D721Med (cell line): ENCODE measurements at places on chromosomes 16 and 17.
A peak's percentile ranks its signal among the peaks of the same experiment; 100 is the strongest.

DNA sequence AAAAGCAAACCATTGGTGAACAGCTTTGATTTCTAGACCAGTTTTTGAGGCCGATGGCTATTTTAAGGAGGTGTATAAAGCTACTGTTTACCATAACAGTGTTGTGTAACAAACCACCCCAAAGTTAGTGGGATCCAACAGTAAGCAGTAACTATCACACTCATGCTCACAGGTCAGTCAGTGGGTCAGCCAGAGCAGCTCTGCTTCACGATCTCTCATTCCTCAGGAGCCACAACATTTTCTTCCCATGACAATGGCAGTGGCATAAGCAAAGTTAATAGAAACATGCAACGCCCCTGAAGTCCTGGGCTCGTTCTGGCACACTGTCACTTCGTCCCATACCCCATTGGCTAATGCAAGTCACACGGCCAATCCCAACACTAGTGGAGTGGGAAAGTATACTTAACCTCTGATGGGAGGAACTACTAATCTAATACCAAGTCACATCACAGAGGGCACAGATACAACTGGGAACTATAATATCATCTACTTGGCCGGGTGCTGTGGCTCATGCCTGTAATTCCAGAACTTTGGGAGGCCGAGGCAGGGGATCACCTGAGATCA is 28.0 kb upstream of the B4GALNT2 start:
- DNase-seq, result no peak

- no peak for DNase-seq
These were observed 1.4 kb downstream of the HAGHL start for GRCh38 chr16:728131-728889.

DNA sequence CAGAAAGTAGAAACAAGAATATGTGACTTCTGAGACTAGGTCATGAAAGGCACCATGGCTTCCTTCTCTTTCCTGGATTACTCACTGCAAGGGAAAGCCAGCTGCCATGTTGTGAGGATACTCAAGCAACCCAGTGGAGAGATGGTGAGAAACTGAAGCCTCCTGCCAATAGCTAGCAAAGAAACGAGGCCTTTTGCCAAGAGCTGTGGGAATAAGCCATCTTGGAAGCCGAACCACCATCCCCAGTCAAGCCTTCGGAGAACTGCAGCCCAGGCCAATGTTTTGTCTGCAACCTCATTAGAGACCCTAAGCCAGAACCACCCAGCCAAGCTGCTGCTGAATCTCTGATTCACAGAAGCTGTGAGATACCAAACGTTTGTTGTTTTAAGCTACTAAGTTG is 104.7 kb upstream of the CRHR1 start:
- DNase-seq, result no peak

DNA sequence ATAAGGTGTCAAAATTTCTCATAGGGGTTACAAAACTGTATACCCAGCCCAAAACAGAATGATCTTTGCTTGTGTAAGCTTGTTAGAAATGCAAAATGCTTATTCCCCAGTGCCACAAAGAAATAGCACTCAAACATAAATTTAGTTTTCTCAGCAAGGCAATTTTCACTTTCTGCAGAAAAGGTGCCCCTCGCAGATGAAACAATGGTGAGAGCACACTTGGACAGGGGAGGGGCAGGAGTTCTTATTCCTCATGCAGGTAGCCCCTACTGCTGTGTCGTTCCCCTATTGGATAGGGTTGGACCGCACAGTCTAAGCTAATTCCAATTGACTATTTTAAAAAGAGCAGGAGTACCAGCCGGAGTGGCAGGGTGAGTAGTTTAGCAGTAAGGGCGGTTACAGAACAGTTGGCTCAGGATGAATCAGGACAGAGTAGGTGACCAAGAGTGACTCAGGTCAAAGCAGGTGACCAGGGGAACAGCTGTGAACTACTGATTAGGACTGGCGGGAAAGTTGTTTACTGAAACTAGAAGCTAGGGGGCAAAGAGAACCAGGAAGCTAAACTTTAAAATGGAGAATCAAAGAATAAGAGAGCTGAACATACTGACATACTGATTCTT is 5.5 kb upstream of the LDHD start:
- no peak for DNase-seq

- DNase-seq, result no peak
These were observed 7.5 kb upstream of the SMTNL2 start for GRCh38 chr17:4576729-4577322.

GRCh38 chr16:68519225-68519745 is 19.8 kb upstream of the ZFP90 start:
- no peak for DNase-seq

DNA sequence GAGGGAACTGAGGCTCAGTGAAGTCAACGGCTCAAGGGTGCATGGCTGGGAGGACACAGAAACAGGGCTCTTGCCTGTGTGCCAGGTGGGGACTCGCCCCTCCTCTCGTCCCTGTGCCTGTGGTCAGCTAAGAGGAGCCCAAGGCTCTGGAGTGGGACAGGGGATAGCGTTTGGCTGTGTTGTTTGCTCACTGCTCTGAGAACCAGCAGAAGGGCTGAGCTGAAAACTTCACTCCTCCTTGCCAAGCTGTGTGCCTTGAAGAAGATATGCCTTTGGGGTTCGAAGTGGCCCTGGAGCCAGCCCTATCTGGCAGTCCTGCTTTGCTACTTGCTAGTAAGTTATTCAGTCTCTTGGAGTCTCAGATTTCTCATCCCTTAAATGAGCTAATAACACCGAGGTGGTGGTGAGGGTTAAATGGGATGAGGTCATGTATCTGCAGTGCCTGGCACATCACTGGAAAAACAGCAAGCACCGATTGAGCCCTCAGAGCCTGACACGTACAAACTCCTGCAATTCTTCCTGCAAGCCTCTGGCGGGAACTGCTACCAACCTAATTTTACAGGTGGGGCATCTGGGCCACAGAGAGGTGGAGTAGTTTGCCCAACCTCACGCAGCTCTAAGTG is 17.7 kb downstream of the FOXL1 start:
- no peak for DNase-seq

DNA sequence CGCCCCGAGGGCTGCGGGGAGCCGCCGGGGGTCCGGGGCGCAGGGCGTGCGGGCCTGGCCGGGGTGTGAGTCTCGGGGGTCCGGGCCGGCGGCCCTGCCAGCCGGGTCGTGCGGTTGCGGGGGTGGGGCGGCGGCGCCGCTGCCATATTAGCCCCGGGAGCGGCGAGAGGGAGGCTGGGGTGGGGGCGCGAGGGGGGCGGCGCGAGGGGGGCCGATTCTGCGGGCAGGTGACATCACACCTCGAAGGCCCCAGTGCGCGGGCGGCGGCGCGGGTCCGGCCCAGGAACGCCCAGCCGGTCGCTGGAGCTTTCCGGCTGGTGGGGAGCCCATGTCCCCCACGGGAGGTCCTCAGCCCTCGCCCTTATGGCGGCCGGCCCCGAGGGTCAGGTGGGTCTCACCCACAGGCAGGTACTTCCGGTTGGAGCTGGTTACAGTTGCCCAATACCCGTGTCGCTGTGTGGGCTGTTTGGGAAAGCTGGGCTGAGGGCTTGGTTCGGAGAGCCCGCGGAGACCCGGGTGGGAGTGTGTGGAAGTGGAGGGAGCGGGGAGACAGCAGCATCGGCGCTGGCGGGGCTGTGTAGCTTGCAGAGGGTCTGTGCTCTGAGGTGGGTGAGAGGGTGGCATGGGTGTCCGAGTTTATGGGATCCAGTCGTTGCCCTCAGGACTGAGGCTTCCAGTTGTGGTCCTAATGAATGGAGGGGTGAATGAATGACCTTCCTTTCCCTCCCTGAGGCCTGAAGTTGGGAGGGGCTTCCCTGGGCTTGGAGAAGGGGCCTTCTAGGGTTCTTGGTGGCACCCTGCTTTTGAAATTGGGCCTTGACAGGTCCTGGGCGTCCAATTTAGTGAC is 804 bp downstream of the ATP6V0C start:
- DNase-seq, result no peak

GRCh38 chr17:17538417-17539391 is 42.5 kb upstream of the RASD1 start:
- no peak for DNase-seq

- DNase-seq, result no peak
These were observed 1.0 kb downstream of the LITAF start for GRCh38 chr16:11585460-11586377.

- DNase-seq, result no peak
These were observed 1.9 kb upstream of the NFAT5 start for GRCh38 chr16:69563605-69564580.

- DNase-seq, result no peak
These were observed 101.9 kb upstream of the HSBP1 start for GRCh38 chr16:83705856-83706255.

- DNase-seq, result no peak
These were observed 108.5 kb upstream of the CCL2 start for GRCh38 chr17:34146440-34147043.

DNA sequence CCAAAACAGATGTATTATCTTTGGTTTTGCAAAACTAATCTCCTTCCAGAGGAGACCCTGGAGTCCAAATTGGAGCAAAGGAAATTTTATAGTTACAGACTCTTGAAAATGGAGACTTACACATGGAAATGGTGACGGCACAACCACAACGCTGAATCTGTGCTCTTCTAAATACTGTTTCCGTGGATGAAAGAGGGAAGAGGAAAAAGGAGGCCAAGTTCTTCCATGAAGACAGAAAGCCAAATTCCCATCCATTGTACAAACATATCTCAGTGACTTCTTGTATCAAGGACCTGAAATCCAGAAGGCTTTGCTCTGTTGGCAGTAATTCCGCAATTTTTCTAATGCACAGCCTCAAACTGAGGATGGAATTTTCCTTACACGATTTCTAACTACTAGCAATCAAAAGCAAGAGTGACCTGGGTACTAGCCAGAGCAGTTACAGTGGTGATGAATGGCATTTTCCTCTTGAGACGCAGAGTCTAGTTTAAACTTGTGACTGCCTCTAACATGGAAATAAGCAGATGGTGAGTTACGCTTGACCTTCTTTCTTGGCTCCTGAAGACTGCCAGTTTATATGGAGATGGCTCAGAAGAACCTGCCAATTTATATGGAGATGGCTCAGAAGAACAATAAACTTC is 38.5 kb downstream of the VPS53 start:
- no peak for DNase-seq

DNA sequence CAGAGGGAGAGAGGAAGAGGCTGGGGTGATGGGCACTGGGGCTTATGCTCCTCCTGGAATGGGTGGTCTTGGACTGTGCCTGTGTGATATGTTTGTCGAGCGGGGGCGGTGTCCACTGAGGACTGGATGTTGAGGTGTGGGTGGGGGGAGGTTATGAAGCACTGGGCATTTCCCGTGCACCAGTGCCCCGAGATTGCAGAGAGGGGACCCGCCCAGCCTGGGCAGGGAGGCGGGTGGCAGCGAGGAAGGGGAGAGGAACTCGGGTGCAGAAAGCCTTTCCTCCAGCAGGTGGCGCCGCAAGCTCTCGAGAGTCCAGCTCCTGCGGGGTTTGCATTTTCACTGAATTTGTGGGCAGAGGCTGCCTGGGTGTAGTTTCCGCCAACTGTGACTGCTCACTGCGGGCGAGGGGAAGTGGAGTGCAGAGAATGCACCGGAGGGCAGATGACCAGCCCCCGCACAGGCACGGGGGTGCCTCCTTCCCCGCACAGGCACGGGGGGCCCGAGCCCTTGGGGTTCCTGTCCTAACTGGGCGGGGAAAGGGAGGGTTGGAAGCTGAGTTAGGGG is 190.6 kb downstream of the SEC14L1 start:
- DNase-seq, result peak; percentile 97

DNA sequence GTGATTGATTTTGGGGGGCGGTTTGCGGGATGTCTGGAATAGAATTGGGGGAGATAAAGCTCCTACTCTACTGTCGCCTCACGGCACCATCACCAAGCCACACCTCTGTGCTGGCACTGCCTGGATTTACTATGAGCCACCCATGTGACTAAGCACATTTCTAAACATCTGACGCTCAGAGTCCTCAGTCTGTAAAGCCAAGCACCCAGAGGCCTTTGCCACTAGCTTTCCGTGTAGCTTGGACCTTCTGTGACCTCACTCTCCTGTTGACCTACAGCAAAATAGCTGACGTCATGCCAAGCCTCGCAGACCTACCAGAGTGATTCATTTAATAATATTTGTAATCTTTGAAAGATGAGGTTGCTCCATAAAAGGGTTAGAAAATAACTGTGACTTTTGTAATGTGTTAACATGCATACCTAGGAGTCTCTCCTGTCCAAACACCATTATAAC is 38.5 kb upstream of the MYOCD start:
- DNase-seq, result no peak

DNA sequence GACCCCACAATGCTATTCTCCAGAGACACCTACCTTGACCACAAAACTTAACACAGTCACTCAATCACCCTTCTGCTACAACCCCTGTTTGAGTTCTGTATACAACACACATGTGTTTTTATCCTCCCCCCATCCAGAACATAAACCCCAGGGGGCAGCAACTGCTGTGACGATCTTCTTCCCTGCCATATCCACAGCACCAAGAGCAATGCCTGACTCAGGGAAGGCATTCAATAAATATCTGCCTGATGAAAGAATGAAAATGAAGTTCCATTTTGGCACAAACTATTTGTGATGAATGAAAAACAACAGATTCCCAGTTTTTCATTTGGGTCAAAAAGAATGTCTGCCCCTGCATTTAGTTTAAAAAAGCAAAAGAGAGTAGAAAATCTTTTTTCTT is 27.0 kb downstream of the ASIC2 start:
- DNase-seq, result no peak

- DNase-seq, result no peak
These were observed 29.2 kb upstream of the CBFA2T3 start for GRCh38 chr16:89006036-89006752.

DNA sequence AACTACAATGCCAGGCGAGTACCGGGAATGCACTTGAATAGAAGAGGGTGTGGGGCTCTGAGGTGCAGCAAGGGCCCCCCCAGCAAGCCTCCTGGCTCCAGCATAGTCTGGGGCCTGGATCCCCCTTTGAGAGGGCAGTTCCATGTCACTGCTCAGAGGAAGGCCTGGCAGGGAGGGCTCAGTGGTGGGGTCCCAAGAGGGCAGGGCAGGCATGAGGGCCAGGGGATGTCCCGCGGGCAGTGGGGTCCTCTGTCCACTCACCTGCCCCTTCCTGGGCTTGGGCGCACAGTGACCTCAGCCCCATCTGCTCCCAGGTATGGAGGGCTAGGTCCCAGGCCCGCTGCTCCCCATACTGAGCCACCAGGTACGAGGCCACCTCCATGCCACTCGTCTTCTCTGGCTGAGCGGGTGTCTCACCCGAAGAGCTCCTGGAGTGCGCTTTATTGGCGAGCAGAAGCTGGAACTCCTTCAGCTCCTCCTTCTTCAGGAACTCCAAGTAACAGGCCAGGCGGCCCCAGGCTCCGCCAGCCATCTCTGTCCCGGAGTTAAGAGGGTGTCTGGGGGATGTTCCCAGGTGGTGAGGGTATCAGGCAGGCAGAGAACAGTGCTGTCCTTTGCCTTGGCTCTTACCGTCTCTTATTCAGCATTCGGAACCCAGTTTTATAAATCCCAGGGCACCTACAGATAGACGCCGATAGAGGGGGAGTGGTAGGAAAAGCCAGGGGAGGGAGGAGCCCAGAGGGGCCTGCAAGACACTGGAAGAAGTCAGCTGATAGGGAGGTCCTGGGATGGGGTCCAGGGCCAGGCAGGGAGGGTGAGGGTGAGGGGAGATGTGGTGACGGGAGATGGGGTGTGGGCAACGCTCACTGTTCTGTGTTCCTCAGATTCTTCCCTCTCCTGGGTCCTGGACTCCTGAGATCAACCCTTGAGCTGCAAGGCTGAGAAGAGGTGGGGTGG is 605 bp downstream of the NLRP1 start:
- DNase-seq, result no peak
